Activated naive CD4-positive, alpha-beta T cell (primary cell): ENCODE measurements at places on chromosomes 6 and 20.

DNA sequence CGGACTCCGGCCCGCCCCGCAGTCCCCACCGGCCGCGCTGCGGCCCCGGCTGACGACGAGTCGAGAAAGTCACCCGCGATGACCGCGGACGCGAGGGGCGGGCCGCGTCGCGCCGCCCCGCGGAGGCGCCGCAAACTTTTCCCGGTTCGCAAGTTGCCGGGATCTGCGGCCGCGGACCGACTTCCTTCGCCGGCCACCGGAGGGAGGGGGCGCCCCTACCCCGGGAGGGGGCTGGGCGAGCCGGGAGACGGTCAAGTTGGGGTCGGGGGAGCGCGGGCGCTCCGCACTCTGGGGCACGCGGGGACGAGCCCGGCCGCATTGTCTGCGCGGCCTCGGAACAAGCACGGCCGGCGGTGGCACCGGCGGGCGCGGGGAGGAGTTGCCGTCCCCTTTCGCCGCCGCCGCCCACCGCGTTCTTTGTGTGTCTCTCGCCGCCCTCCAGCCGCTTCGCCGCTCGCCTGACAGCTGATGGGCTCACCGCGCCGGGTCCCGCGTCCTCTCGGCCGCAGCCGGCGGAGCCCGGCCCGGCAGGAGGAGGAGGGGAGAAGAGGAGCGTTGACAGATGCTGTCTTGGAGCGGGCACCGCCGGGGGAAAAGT lies 131.6 kb downstream of the OGFRL1 start:
- DNase-seq = no peak

DNA sequence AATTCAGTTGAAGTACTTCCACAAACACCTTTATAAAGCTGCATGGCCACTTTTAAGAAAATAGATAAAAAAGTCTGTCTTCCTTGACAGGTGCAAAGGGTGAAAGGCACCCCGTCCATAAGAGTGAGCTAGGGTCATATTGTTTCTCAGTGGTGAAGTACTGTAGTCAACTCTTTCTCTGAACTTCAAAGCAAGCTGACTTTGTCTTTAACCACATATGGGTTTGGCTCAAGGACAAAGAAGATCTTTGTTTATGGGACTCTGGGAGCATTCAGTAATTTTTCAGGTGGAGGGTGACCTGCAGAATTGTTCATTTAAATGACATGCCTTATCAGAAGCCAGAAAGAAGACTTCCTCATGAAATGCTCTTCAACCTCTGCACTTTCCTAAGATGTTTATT lies 49.3 kb upstream of the KLHL31 start:
- no peak for DNase-seq

DNA sequence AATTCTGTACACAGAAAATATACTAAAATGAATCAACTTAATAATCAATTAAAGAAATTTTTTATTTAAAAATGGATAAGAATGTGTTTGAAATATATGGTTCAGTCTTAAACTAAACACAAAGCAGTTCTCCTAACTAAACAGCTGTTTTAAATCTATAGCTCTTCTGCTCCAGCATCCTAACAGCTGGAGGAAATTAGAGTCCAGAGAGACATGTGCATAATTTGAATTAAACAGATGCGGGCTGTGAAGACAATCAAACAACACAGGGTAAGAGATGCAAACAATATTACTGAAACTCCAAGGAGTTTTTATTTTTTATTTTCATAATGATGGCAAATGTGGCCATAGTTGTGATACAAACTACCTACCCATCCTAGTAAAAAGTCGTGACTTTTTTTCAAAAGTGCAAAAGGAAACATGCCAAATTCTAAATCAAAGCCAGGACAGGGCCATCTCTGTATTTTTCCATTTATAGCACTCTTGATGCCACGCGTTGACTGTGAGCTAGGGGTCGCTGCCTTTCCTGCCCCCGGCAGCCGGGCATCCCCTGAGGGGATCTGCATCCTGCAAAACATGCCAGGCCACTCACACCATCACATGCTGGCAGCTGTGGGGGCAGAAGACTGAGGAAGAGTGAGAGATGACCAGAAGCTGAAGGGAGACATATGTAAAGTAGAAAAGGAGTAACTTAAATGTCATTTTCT lies 310.6 kb downstream of the PRKN start:
- no peak for DNase-seq

- no peak for DNase-seq
These were observed 78.0 kb upstream of the CENPW start for GRCh38 chr6:126261792-126262421.

DNA sequence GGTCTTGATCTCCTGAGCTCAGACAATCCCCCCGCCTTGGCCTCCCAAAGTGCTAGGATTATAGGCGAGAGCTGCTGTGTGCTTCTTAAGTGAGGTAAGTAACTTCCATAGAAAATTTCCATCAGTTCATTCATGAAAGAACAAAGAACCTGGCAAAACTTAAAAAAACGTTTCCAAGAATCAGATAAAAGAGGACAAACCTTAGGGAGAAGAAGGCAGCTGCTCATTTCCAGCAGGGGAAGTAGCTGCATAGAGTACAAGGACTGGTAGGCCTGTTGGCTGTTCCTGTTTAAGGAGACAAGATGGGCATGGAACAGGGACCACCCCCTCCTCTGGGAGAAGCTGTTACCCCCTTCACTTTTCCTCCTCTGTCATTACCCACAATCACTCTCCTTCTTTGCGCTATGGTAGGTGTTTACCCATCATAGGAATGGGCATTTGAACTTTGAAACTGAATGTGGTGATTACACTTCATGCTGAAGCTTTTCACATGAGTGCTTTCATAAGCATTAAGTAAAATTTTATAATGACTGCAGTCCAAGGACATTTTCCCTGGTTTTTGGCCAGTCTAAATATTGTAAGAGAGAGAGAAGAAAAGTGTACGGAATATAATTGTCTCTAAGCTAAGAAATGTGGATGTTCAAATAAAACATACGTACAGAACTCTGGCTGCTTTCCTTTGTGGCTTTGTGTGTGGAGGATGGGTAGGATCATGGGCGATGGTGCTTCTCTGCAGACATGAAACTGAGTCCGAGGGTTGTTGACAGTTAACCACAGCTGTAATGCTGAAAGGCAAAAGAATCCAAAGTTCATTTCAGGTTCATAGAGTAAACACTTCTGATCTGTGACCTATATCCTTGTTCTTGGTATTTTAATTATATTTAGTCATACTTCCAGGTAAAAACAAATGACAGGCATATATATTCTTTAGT lies 56.4 kb downstream of the CCN2 start:
- DNase-seq = no peak

GRCh38 chr6:104226790-104227446 lies 632.8 kb downstream of the HACE1 start:
- DNase-seq = no peak

DNA sequence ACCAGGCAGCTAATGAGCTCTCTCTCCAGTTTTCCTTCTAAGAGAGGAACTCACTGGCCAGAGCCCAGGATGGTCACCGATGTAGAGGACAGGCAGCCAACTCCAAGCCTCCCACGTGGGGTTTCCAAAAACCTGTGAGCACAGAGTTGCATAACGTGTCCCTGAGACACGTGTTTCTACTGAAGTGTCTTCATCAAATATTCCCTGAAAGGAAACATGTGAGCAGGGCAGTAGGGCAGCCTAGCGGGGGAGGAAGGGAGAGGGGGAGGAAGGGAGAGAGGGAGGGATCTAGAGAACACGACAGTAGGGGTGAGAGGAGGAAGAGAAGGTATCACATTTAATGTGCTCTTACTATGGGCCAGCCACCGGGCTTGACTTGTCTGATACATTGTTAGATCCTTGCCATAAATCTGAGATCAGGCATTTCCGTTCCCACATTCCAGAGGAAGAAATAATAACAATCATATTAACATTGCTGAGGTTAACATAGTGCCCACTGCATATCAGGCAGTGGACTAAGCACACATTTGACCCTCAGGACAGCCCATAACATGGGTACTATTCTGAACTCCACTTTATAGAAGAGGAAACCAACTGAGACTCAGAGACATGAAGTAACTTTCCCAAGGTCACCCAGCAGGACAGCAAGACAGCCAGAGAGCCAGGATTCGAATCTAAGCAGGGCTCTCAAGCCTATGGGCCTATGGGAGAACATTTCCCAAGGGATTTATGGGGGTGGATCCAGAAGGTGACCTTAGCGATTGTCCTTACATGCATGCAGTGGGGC lies 4.5 kb upstream of the SYS1 start:
- no peak for DNase-seq

DNA sequence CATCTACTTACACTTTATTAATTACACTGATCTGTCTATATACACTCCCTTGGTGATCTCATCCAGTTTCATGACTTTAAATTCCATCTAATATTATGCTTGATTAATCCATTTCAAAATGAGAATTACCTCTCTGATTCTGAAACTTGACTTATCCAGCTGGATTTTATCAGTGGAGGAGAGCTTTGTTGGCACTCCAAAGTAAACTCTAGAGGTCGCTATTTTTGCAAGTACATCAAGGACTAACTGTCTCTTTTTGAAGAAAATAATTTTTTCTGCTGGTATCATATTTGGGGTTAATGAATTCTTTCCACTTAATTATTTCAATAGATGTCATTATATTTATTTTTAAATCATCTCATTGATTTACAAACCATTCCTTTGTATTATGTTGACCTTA lies 630.3 kb upstream of the MAN1A1 start:
- no peak for DNase-seq

GRCh38 chr6:70415247-70415646 lies 1.9 kb downstream of the FAM135A start:
- DNase-seq = no peak

- no peak for DNase-seq
These were observed 91.9 kb upstream of the HMGCLL1 start for GRCh38 chr6:55670850-55671413.

DNA sequence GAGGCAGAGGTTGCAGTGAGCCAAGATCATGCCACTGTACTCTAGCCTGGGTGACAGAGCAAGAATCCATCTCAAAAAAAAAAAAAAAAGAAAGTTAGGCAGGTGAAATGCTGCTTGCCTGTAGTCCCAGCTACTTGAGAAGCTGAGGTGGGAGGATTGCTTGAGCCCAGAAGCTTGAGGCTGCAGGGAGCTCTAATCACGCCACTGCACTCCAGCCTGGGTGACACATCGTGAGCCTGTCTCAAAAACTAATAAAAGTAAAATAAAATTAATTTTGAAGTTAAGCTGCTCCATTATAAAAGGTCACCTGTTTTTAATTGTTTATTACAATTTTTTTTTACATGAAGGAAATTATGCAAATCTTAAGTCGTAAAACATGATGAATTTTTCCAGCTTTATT lies 23.2 kb upstream of the SAMHD1 start:
- no peak for DNase-seq

- DNase-seq = no peak
These were observed 33.4 kb upstream of the INSM1 start for GRCh38 chr20:20334489-20334888.

DNA sequence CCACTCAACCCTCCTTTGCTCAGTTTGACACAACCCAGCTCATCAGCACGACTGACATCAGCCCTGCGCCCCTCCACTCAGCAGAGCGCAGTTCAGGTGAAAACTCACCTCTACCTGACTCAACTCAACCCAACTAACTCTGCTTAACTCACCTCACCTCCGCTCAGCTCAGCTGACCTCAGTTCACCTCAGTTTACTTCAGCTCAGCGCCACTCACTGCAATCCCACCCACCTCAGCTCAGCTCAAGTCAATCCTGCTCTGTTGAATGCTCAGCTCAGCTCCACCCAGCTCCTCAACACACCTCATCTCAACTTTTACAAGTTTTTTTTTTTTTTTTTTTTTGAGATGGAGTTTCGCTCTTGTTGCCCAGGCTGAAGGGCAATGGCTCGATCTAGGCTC lies 39.6 kb downstream of the CEBPB start:
- no peak for DNase-seq

GRCh38 chr20:39607141-39607540 lies 645.0 kb downstream of the DHX35 start:
- DNase-seq = no peak

DNA sequence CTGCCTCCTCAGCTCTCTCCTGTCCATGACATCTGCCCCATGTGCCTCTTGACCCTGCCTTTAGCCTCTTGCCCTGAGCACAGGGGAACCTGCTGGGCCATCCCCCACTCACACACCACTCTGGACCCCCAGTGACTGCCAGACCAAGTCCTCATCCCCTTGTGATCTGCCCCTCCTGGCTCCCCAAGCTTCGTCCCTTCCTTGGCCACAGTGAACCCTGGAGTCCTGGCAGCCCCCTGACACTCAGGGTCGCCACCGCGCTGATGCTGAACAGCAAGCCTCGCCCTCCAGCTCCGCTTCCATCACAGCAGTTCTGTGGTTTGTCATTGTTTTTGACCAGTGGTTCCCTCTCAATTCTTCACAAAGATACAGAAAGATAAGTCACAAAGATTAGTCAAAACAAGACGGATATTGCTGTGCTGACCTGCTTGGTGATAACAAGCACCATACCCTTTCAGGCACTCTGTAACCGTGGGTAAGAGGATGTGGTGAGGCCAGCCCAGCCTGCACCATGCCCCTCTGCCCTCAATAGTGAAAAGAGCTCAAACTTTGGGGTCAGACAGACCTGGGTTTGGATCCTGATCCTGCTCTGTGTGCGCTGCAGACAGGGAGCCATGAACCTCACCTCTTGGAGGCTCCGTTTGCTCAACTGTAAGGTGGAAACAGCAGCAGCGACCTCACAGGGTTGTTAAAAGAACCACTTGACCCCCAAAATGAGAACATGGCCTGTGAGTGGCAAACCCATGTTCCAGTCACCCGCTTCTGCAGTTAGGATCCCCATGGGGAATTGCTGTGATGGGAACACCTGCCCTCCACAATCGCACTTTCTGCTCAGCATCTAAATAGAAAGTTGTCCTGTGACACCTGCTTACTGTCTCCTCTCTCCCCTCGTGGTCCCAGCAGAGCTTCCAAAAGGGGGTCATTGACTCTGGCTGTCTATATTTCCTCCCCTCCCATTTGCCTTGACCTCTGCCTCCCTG lies 114.5 kb downstream of the TOX2 start:
- no peak for DNase-seq

DNA sequence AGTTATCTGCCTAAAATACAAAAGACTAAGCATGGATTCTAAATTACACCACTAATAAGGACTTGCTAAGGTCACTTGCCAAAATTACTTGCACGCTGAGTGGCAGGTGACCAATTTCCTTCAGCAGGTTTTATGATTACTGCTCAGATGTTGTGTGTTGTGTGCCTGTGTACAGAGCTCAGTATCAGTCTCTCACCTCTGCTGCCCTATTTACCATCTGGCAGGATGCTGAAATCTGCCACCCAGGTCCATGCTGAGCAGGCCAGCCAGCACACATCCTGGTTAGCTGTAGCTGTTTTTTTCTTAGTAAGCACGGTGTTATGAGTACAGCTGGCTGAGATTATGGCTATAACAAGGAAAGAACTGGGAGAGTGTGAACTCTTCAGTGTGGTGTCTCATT lies 34.0 kb downstream of the ELOVL4 start:
- DNase-seq = no peak

- DNase-seq = no peak
These were observed 77.6 kb upstream of the MOCS1 start for GRCh38 chr6:40011844-40012243.
